ENCODE measurements at places on chromosomes 4 and X.

- no peak for DNase-seq
Observed at GRCh38 chrX:94932278-94932965, 1258.4 kb downstream of the FAM133A start.

DNA sequence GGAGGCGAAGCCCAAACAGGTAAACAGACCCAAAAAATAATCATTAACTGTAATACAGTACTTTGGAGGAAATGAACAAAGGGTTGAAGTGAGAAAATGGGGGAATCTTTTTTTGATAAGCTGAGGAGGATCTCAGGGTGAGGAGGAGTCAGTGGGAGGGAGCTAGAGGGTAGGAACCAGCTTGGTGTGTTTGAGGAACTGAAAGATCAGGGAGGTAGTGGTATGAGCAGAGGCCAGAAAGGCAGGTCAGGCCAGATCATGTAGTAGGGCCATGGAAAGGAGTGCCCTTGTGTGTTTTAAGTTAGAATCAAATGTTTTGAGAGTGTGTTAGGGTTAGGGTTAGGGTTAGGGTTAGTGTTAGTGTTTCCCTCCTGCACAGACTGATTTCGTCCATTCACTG lies 48.8 kb downstream of the PPP2R2C start:
- DNase-seq = no peak

DNA sequence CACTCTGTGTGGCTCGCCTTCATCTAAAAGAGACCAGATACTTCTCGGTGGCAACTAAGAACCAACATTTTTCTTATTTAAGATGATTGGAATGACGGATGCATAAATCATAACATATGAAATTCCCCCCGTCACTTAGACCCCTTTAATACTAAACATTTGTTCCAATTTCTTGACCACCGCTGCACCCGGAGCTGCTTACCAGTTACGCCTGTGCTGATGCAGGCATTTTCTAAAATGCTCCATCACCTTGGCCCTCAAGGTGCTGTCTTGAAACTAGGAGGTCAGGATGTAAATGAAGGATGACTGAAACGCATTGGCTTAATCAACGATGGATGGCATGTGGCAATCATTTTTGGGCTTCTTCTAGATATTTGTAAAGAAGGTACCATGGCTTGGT lies 130.0 kb downstream of the CPZ start:
- DNase-seq = no peak

GRCh38 chrX:150012647-150013381 lies 74.5 kb upstream of the EOLA2 start:
- DNase-seq = no peak

GRCh38 chrX:2325076-2325784 lies 175.5 kb downstream of the DHRSX start:
- DNase-seq = no peak

DNA sequence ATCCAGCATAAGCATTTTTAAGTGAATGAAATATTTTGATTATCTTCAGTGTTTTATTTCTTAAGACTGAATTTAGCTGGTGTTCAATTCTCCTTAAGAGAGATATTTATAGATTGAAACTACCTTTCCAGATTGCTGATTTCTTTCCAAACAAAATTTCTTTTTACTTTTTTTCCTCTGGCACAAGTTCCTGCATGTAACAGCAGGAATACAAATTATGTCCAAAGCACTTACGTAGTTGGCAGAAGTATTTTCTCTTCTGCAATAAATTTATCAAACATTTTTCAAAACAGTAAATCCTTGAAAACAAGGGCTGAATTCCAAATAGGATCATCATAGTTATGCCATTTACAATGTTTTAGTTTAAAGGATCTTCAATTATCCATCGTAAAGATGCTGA lies 412.6 kb downstream of the IQCM start:
- no peak for DNase-seq

- DNase-seq = no peak
Observed at GRCh38 chr4:55906989-55907388, 41.8 kb upstream of the CEP135 start.

DNA sequence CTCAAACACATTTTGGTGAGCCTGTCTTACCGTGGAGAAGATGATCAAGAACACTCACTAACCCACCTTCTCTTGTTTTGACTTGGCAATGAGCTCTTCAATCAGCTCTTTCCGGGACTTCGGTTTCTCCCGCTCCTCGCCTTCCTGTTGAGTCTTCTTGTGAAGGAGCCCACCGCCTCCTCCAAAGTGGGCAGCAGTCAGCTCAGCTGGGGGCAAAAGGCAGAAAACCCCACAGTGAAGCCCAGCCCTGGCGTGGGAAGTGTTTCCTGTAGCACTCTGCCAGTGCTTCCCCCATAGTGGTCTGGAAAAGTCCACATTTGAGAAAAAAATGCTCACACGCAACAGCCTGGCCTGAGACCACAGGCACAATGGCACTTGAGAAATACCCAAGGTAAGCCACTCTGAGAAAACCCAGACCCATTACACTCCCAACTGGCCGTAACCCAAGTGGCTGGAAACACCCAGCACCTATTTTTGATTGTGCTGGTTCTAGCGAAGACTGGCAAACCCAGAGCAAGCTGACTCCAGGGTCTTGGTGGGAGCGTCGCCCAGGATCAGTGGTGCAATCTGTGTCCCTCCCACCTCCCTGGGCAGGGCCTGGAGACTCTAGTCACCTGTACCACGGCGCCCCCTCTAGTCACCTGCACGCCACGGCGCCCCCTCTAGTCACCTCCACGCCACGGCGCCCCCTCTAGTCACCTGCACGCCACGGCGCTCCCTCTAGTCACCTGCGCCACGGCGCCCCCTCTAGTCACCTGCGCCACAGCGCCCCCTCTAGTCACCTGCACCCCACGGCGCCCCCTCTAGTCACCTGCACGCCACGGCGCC lies 8.6 kb downstream of the NOP14 start:
- DNase-seq = no peak

DNA sequence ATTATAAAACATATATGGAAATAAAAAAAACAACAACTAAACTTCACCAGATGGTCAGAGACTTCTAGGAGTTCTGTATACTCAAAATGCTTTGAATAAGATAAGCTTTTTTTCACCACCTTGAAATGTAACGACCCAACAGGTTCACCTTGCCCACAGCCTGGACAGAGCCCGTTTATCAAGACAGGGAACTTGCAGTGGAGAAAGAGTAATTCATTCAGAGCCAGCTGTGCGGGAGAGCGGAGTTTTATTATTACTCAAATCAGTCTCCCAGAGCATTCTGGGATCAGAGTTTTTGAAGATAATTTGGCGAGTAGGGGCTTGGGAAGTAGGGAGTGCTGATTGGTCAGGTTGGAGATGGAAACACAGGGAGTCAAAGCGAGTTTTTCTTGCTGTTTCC lies 38.5 kb downstream of the AGA start:
- DNase-seq = no peak

DNA sequence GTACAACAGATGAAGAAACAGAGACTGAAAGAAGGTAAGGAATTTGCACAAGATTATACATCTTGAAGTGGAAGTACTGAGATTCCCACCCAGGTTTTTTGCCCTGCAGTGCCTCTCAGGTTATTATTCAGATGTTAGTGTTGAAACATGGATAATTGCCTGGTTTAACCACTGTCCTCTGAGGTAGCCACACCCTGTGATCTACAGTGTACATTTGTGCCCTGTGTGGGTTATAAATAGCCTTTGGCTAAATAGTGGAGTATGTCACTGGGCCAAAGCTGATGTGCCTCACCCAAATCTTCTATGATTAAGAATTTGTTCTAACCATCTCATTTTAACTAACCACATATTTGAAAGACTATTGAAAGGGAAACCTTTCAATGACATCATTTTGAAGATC lies 5.4 kb upstream of the ASB5 start:
- DNase-seq = no peak

DNA sequence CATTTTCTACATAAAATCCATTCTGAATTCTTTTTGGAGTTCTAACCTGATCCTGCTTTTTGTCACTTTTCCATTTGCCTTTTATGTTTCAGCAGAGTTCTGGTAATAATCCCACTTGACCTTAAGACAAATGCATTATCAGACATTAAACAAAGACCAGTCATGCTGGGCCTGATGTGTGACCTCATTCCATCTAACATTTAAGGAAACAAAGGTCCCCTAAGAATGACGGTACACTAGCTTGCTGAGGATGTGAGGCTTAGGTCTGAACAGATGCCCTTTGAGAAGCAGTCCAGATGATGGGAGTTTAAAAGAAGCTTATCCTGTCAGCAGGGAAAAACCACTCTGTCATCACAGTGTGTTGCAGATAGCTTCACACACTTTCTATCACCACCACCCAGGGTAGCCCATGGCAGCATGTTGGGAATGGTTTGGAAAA lies 38.1 kb upstream of the PDE5A start:
- no peak for DNase-seq

DNA sequence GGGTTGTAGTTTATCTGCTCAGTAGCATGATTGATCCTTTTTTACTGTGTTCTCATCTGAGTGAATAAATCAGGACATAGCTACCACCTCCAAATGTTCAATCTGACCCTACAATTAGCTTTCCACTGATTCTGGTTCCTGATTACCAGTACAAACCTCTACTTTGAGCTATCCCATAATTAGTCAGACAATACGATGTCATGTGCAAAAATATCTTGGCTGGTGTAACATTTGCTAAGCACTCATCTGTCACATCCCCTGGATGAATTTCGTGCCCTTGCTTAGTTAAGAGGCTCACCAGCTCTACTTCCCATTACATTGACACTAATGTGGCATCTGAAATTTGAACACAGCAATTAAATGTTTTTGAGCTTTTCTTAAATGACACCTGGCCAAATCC lies 1101.0 kb upstream of the PCDH7 start:
- no peak for DNase-seq

DNA sequence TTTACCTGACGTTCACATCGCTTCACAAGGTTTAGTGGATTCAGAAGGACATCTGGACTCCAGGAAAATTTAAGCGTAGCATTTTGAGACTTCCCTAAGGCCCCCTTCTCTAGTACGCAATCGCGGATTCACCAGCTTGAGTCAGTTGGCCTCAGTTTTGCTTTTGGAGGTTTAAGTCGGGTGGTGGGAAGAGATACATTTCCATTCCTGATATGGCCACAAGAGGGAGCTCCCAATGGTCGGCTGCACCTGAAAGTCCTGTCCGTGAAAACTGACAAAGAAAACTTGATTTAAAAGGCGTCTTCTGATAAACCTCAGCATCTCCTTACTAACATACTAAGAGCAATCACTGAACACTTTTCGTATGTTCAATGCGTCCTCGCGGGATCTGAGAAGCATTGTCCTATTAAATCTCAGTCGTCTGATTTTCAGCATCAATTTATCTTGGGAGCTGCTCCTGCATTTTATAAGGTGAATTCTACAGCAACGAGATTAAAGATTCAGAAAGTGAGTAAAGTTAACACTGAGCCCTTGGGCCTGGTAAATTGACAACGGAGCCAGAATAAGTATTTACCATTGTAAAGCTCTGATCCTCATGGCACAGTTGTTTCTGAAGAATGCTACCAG lies 50.6 kb downstream of the LGI2 start:
- no peak for DNase-seq

GRCh38 chr4:104848597-104849225 lies 298.0 kb upstream of the TET2 start:
- DNase-seq = no peak

- no peak for DNase-seq
Observed at GRCh38 chrX:107775000-107775733, 420 bp downstream of the TSC22D3 start.

Measured in activated naive CD8-positive, alpha-beta T cell treated with anti-CD3 and anti-CD28 coated beads, Interleukin-2, amount 10 ng/mL, durations not matched to agents 7 days and 5 days (primary cell).